LNCaP clone FGC (cell line): ENCODE measurements at places on chromosomes 5 and 9.
A peak's percentile ranks its signal among the peaks of the same experiment; 100 is the strongest.

DNA sequence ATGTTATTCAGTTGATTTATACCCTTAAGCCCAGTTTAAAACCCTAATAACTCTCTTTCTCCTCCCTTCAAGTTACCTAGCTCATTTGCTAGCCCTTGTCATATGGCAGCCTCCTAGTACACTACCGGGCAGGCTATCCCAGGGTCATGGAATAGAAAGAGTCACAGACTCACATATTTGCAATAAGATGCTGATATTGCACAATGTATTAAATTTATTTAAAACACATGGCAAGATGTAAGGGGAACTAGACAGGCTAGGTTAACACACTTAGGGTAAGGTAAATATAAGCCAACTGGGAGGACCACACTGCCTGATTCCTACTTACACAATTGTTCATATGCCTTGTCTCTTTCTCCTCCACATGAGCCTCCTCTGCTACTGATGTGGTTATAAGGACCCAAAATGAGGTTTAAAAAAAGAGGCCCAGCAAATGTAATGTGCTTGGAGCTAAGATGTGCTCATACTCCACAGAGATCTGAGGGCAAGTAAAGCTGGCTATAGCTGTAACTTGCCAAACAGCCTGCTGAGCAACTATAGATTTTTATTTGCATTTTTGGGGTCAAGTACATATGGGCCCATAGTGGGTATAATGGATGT, 130.0 kb downstream of the ENC1 start:
- no peak for DNase-seq

- DNase-seq: no peak
Measured at GRCh38 chr9:120350596-120350995, 229.4 kb downstream of the CDK5RAP2 start.

- no peak for DNase-seq
Measured at GRCh38 chr5:9176641-9177040, 369.2 kb downstream of the SEMA5A start.

GRCh38 chr5:124599028-124599973, 147.1 kb downstream of the ZNF608 start:
- peak; percentile 88 for DNase-seq

- no peak for DNase-seq
Measured at GRCh38 chr9:86238861-86239770, 20.3 kb downstream of the C9orf153 start.

- DNase-seq: no peak
Measured at GRCh38 chr5:67510204-67510603, 313.6 kb upstream of the CD180 start.

DNA sequence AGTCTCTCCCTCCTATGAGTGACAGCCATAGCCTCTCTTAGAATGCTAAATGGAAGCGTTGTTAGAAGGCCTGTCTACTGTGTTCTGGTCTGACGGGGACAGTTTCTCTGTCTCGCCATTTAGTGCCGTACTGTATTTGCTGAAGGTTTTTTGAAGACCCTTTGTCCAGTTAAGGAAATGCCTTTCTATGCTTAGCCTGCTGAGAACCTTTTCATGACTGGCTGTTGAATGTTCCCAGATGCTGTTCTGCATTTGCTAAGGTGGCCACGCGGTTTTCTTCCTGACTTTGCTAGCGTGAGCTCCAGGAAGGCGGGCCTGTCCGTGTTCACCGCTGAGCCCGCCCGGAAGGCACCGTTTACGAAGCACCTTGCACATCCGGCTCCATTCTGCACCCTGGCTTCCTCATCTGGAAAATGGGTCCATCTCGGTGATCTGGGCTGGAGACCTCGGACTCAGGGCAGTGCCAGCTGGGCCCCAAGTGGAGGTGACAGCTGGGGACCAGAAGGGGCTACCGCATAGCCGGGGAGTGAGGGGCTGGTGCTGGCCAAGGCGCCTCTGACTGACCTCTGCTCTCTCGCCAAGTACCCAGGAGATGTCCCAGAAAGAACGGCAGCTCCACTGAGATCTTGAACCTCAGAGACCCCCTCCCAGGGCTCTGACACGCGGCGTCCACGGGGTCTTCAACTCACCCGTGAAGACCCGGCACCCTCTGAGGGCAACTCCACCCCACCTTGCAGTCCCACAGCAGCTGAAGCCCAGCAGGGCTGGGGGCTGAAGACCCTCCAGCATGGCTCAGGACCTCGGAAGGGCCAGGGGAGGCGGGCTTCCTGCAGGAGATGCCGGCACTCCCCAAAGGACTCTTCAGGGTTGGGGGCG, 52.5 kb upstream of the NKD2 start:
- DNase-seq: no peak

- no peak for DNase-seq
Measured at GRCh38 chr9:110016340-110016739, 191.6 kb downstream of the C9orf152 start.

DNA sequence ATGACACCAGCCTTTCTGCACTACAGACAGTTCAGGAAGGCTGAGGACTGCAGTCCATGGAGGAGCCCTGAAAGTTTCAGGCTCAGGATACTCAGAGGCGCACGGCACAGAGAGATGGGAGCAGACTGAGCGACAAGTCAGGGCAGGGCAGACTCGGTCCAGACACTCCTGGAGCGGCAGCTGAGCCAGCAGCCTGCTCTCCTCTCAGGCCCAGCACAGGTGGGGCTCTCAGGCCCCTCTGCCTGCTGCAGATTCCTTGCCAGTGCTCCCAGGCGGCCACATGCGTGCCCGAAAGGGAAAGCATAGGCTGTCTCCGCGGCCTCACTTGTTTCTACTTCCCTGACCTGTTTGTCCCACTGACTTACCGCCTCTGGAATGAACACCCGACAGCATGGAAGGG, 228.3 kb downstream of the IRX2 start:
- DNase-seq: no peak

- DNase-seq: no peak
Measured at GRCh38 chr9:2675834-2676233, 41.5 kb upstream of the KCNV2 start.

DNA sequence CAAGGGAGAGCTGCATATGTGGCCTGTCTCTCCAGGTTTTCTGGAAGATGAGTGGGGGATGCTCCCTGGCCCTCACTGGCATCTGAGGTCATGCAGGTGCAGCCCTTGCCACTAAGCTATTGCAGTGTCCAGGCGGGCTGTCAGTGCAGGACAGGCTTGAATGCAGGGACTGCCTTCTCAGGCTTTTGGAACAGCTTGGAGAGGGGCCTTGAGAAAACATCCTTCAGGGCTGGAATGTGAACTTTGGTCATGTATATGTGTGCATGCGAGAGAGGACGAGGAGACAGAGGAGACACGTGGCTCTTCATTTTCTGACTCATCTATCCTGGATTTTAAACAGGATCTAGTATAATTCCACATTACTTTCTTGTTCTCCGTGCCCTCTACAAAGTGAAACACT, 90.3 kb downstream of the MACROH2A1 start:
- DNase-seq: no peak

GRCh38 chr5:184471-184870, 6.8 kb upstream of the LRRC14B start:
- DNase-seq: no peak

DNA sequence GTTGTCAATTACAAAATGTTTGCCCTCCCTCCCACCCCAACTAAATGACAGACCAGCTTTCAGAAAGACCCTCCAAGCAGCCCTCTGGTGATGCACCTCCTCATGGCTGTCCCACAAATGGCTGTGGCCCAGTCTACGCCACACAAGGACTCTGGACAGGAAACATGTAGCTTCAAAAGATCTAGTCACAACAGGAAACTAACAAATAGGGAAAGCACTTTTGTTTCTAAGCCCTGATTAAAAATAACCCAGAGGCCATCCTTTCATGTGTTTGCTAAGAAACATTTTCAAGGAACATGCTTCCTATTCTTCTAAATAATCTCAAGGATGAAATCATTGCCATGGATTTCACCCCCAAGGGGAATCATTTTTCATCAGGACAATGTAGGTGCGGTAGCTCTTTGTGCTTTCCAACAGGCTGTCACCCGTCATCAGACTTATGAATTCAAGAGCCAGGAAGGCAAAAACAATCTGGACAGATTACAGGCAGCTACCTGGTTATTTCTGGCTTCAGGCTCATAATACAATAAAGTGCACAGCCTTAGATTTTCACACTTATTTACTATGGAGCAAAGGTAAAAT, 20.1 kb downstream of the PCSK1 start:
- no peak for DNase-seq

DNA sequence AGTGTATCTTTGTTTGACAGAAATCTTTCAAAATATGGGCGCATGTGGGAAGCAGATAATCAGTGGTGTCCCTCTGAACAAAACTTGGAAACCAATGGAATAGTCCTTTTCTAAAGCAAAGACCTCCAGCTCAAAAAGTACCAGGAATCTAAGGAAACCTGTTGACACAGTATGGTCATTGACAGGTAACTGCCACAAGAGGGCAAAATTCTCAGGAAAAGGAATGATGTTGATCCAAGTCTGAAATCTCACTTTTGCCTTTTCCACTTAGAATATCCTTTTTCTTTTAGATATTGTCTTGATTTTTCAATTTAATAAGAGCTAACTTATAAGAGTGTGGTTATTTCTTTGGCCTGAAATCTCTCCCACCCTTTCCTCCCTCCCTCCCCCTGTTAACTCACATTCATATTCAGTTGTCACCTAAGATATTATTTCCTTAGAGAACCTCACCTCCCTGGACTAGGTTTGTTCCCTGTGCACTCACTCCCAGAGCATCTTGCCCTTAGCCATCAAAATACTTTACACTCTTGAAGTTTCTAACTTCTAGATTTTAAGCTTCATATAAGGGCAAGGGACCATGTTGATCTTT, 59.0 kb upstream of the BARX1 start:
- DNase-seq: no peak

DNA sequence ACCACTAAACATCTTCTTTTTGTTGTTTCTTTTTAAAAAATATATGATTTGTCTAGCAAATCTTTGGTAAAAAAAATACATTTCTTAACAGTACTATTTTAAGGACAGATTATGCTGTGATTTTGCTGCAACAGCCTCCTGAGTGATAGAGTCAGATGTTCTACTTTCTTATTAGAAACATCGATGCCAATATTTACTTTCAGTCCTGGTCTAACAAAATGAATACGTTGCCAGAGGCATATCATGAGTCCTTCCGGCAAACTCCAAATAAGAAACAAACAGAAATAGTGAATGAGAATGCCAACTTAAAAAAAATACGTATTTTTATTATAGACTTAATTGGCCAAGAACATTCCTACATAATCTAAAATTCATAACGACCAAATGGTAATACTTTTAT, 371.5 kb downstream of the ADGRV1 start:
- DNase-seq: peak; percentile 54

DNA sequence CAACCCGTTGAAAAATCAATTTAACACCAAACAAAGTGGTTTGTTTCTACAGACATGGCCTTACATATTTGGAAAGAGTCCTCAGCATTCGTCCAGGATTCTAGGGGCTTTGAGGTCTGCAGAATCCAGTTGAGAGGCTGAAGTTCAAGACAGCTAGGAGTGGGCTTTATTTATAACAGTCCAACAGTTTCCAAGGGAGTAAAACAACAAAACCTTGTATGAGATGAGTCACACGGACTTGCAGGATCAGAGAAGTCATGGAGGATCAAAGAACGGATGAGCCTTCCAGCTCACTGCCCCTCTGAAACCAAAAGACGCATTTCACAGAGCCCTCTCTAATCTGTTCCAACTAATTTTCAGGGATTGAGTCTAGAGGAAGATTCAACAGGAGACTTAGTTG, 11.1 kb upstream of the ESM1 start:
- no peak for DNase-seq

- no peak for DNase-seq
Measured at GRCh38 chr5:178417391-178417811, 172.8 kb downstream of the COL23A1 start.

DNA sequence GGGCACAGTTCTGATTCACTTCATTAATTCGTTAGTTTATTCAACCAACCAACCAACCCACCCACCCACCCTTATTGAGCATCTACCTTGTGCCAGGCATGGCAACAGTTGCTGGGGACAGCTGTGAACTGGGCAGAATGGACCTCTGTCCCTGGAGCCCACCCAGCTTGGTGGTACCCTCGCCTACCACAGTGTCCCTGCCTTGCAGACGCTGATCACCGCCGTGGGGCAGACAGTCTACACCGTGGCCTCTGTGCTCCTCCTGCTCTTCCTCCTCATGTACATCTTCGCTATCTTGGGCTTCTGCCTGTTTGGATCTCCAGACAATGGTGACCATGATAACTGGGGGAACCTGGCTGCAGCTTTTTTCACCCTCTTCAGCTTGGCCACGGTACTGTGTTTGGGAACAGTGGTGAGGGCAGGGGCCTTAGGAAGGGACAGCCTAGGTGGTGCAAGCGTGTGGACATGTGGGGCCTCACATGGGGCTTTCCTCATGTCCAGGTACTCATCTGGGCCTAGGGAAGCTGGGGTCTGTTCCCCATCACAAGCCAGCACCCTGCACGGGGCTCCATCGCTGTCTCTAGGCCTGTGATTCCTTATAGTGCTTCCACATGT, 26.2 kb downstream of the PITX1 start:
- DNase-seq: no peak

DNA sequence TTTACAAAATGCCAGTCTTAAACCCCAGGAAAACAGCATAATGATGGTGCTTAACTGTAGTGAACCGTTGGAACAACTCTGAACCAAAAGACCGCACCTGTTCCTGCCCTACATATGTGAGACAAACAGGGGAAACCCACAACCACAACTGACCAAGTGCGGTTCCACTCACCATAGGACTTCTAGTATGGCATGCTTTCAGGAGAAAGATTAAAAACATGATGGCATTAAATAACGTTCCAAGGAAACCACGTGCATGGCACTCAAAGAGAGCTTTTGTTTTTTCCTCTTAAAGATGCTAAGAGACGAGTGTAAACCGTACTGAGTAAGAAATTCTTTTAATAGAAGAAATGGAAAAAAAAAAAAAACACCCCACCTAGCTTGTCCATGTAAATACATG, 119.8 kb downstream of the SSBP2 start:
- DNase-seq: no peak

DNA sequence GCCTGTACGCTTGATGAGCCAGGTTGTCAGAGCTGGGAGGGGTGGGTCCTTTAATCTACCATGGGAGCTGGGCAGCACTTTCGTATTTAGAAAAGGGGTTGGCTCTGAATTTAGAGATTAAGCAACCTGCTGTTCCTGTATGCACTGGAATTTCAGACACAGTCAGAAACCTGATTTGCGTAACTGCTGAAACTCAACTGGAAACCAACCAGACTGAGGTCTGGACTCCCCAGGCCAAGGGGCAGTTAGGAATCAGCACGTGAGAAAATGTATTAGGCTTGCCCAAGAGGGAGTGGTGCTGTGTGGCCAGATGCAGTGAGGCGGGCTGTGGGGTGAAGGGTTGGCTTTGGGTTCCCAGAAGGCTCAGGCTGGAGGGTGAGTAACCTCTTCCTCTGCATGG, 235.0 kb downstream of the GOLPH3 start:
- DNase-seq: no peak

DNA sequence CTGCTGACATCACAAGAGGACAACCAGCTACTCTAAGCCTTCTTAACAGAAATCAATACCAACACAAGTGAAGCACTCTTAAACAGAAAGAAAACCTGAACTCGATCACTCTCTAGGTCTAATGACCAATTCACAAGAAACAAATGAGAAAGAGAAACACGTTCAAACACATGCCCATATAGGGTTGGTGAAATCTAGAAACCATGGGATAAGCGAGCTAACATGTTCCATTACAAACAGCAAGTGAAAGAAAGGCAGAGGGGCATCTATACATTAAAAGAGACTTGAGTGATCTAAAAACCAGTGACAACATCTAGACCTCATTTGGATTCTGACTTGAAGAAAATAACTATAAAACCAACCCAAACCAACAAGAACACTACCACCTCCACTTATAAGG, 74.9 kb upstream of the RETREG1 start:
- no peak for DNase-seq

- no peak for DNase-seq
Measured at GRCh38 chr9:14442956-14443355, 129.0 kb upstream of the NFIB start.
